ENCODE measurements at places on chromosomes 1 and 21.
A peak's percentile ranks its signal among the peaks of the same experiment; 100 is the strongest.

DNA sequence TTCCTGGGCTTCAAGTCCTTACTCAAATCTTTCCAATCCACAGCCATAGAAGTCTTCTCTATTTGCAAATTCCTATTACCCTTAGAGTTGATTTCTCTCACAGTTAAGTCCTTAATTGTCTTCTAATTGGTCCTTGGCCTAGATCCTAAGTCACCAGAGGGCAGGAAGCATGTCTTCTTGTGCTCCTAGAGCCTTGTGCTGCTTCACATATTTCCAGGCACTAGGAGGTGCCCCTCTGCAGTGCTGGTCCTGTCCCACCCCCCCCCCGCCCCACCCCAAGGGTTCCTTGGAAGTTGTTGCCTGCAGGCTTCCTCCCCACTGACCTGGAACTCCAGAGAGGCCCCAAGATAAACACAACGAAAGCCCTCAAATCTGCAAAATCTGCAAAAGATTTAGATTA lies 28.1 kb upstream of the TARBP1 start:
- no peak for DNase-seq

- DNase-seq = no peak
Observed at GRCh38 chr1:65255656-65256050, 53.7 kb upstream of the DNAJC6 start.

GRCh38 chr1:65459397-65459768 lies 38.9 kb downstream of the LEPR start:
- peak; percentile 58 for DNase-seq

DNA sequence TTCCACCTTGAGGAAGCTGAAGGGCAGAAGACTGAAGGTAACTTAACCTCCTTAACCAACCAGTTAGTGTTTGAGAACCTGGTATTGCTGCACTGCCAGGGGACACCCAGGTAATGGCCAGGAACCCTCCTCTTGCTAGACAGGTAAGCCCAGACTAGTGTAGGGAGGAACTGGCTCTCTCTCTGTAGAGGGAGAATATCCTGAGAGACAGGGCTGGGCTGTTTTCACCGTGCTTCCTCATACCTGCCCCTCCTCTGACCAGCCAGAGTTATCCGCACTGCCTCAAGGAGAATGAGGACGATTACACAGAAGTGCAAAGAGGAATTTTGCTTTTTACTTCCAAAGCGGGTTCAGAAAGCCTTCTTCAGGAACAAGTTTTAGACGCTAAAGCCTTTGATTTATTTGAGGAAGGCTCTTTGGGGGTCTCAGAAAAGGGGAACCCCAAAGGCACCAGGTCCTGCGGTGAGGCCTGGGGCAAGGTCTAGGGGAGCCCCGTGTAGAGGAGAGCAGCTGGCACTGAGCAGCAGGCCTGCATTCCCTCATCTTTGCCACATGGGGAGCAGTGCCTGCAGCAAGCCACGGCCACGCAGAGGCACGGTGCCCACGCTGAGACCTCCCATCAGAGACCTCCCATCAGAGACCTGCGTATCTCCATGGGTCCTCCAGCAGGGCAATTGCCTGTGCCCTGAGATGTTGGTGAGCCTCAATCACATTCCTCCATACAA lies 13.5 kb downstream of the GNG4 start:
- DNase-seq = peak; percentile 29
